ENCODE measurements at places on chromosomes 5 and 9.

DNA sequence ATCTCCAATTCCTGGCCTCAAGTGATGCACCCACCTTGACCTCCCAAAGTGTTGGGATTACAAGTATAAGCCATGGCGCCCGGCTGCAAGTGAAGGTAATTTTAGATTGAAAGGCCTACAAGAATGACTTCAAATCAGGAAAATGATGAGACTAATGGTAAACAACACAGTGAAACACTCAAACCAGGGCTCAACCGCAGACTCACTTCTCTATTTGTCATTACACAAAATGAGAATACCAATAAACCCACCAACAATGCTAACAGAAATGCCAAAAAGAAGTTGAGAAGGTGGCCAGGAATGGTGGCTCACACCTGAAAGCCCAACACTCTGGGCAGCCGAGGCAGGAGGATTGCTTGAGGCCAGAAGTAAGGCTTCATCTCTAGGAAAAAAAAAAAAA, 92.1 kb downstream of the UBAP2 start:
- DNase-seq: no peak

GRCh38 chr5:75567710-75568109, 43.5 kb upstream of the ANKDD1B start:
- DNase-seq: no peak

- no peak for DNase-seq
Measured at GRCh38 chr9:86082870-86083269, 16.5 kb downstream of the GOLM1 start.

DNA sequence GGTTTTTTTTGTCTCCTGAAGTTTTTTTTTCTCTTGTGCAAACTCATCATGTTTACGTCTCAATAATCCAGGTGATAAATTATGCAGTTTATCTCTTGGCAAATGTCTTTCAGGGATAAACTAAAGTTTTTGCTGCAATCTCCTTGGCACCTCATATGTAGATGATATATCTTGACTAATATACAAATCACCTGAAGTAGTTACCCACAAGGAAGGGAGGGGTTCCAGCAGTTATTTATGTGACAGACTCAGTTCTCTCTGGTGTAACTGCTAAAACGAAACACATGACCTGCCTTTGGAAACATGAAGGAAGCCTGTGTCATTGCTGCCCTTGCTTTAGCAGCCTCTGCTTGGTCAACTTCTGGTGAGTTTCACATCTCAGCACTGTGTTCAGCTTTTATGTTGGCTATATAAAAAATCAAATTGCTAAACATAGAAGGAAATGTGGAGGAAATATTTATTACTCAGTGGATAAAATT, 39.3 kb upstream of the KIAA1958 start:
- DNase-seq: no peak

- no peak for DNase-seq
Measured at GRCh38 chr9:74940600-74940999, 12.1 kb downstream of the C9orf40 start.

DNA sequence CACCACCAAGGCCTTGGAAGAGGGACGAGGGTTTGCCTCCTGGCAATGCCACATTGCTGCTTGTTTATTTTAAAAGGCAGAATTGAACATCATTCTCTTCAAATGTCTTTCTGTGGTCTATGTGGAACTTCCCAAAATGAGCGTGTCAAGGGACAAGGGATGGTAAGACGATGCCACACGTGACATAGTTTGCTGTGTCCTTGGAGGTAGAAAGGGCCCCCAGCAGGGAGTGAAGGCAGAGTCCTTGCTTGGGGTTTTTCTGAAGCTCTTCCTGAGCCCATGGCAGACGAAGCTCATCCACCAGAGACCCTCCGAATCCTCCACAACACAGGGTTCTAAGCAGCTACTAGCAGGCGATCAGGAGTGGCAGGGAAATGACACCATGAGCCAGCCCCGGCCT, 28.3 kb downstream of the PRRX2 start:
- DNase-seq: no peak

- no peak for DNase-seq
Measured at GRCh38 chr9:8088477-8088876, 288.9 kb upstream of the DMAC1 start.

DNA sequence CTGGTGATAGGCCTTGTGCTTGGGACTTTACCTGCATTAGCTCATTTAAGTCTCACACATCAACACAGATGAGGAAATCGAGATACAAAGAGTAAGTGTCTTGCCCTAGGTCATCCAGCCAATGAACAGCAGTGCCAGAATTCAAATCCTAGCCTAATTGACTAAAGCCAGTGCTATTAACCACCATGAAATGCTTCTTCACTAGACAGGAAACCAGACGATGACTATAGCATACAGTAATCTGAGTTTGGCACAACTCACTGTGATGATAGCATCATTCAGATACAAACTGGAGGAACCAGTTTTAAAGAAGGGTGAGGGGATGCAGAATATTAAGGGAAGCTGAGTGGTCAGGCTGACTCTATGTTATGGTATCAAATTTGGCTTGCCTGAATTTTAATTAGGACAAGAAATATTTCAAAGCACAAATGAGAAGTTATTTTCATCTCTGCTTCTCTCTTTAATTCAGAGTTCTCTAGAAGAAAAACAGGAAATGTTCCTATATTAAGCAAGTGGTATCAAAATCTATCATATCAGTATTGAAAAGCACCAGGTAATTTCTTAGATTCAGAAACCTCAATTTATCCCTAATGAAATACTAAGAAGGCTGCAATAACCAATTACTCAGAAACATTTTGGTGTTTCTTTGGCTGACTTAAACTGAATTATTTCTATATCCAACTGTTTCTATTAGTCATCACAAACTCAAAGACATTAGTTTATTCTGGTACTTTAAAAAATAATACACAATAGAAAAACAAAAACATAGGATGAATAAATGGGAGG, 147.0 kb upstream of the RASA1 start:
- peak; percentile 40 for DNase-seq

- no peak for DNase-seq
Measured at GRCh38 chr5:169652057-169652456, 15.0 kb downstream of the DOCK2 start.

DNA sequence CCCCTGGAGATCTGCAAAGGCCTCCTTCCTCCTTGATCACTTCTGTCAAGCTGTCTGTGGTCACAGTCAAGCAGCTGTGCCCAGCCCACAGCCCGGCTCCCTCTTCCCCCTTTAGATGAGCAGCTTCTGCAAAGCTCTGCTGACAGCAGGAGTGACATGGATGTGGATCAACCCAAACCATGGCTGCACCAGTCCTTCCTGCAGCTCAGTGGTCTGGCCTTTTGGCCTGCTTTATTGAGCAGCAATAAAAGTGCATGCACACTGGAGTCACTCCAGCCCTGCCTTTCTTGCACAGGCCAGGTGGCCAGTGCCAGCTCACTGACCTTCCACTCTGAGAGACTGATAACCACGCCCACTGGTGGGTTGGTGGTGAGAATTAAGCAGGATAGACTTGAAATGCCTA, 91.3 kb upstream of the OTULINL start:
- no peak for DNase-seq

GRCh38 chr5:41761663-41762062, 108.6 kb downstream of the OXCT1 start:
- no peak for DNase-seq

- DNase-seq: no peak
Measured at GRCh38 chr5:167565189-167565954, 726.1 kb upstream of the WWC1 start.

GRCh38 chr5:1392261-1392660, 47.4 kb upstream of the CLPTM1L start:
- no peak for DNase-seq

GRCh38 chr9:112149211-112149610, 25.9 kb downstream of the SUSD1 start:
- DNase-seq: no peak

GRCh38 chr9:84322828-84323227, 17.7 kb downstream of the SLC28A3 start:
- DNase-seq: no peak

- DNase-seq: no peak
Measured at GRCh38 chr5:77305956-77306355, 95.5 kb downstream of the PDE8B start.

DNA sequence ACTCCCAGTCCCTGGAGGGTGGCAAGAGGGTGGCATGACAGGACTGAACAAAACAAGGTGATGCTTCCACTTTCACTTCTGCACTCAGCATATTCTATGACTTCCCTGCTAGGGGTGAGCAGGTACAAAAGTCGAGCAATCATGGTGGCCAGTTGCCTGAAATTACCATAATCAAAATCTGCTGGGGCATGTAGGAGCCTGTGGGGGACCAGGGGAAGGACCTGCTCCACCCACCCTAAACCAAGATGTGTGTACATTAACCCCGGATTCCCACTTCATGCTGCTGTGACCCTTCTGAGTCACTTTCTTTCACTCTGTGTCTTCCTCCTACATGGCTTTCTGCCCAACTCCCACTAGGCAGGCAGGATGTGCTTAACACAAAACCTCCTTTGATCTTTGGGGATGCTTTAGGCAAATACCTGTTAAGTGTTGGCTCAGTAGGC, 73.3 kb upstream of the PHF24 start:
- DNase-seq: no peak

DNA sequence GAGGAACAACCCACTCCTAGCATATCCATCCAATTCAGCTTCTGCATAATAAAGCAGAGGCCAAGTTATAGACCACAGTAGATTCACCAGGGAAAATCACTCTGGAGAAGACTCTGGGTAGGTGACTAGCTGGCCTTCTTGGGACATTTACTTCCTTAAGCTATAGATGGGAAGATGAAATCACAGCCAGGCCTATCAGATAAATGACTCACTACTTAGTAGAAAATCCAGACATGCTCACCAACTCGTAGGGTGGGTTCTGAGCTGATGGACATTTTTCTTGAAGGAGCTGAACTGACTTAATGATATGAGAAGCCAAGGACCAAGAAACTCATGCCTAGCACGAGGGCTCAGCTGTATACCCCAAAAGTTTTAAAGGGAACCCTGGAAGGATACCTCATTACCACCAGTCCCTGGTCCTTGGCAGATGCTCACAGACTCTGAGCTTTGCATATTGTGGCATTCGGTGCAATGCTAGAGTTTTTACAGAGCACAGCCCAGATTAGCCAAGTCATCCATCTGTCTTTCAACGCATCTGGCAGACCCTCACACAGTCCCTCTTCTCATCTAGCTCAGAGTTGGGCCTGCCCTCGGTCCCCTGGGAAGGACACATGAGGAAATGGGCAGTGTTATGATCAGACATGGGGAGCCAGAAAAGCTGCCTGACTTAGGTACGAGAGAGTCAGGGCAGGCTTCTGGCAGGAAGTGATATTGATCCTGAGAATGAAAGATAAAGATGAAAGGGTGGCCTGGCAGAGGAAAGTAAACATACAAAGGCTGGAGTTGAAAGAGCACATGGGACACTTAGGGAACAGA, 15.0 kb downstream of the ACSL6 start:
- no peak for DNase-seq

- no peak for DNase-seq
Measured at GRCh38 chr5:172505403-172505759, 51.1 kb upstream of the SH3PXD2B start.

GRCh38 chr9:92655896-92656536, 13.9 kb downstream of the IPPK start:
- no peak for DNase-seq

- no peak for DNase-seq
Measured at GRCh38 chr5:66840511-66841013, 244.4 kb downstream of the MAST4 start.

GRCh38 chr5:180470966-180471582, 23.1 kb upstream of the CNOT6 start:
- DNase-seq: peak; percentile 59

DNA sequence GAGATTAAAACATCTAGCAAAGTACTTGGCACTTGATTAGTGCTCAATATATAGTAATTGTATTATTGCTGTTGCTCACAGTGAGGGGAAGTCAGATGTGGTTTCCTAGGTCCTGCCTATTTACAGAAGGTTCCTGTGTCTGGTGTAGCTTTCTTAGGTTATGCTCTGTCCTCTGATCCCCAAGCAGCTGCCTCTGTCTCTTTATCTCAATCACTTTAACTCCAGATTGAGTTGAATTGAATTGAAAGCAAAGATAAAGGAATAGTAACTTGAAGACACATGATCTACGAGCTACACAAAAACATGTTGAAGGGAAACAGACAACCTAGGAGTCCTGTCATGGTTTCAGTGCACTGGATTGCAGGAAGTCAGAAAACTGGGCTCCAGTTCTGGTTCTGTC, 113.9 kb upstream of the ADAMTSL1 start:
- DNase-seq: no peak

DNA sequence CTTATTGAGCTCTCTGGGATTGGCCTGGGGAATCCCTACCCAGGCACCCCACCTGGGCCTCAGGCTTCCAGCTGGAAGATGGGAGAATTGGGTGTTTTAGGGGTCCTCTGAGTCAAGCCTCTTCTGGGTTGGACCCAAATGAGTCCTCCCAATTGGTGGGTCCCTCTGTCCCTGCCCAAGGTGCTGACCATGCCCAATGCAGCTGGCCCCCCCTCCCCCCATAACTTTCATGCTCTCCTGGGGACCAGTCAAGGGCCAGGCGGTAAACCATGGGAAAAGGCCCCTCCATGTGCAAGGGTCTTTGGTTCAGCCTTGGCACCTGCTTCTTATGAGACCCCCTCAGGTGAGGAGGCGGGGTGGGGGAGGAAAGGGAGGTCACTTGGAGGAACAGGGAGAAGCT, 3.4 kb upstream of the PSD2 start:
- no peak for DNase-seq

DNA sequence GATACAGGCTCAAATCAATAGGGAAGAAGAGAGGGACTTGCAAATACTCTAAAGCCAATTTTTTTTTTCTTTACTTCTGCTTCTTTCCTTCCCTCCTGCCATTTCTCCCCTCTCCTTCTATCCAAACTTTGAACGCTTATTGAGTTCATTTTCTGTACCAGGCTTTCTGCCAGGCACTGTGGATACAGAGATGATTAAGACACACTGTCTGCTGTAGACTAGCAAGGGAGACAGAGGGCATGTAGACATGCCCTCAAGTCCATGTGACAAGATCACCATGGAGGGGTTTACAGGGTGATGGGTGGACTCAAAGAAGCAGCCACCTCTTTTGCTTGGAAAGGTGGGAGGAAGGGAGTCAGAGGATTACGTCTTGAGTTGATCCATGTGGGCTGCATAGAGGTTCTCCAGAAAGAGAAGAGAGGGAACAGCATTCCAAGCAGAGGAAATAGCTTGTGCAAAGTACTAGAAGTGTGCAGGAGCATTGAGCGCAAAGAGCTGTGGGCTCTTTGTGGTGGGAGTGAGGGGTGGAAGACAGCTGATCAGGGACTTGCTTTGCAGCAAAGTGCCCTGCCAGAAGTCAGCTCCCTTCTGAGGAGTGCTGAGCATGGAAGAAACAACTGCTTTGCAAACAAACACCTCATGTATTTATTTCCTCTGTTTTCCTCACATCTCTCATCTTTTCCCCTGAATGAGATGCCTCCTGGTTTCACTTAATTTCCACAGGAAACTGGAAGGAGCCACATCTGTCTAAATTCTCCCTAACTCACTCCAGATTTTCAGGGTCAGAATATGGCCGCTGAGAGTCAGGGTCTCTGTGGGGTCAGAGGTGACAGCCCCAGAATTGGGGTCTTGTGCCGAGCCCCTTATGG, 64.4 kb upstream of the COL15A1 start:
- no peak for DNase-seq

DNA sequence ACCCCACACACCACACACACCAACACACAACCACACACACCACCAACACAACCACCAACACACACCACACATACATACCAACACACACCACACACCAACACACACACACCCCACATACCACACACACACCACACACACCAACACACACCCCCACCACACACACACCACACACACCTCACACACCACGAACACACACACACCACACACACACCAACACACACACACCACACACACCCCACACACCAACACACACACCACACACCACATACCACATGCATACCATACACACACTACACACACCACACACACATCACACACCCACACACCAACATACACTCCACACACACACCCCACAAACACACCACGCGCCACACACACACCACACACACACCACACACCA, 171.4 kb downstream of the GOLPH3 start:
- DNase-seq: no peak

Data from CD4-positive, alpha-beta T cell treated with Interleukin-21 for 1 hour (primary cell).